Chondrocyte (in vitro differentiated cells): ENCODE measurements at places on chromosomes 7 and 10.

- DNase-seq = no peak
These were observed 43.0 kb downstream of the ELMO1 start for GRCh38 chr7:37405603-37406122.

DNA sequence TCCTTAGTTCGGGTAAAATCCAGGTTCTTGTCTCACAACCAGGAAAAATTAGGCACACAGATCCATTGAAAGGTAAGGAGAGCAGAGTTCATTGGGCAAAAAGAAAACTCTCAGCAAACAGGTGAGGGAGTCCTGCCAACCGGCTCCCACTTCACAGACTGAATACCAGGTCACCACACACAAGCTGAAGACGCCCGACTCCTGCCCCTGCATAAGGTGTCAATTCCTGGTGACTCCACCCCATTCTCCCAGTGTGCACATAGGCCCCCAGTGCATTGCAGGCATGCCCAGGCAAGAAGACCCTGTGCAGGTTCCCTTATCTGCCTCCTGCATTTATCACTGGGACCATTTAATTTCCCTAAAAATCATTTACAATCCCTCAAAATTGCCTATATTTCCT lies 354.6 kb downstream of the LRRTM3 start:
- no peak for DNase-seq

GRCh38 chr10:18268005-18268404 lies 127.8 kb downstream of the CACNB2 start:
- DNase-seq = no peak

DNA sequence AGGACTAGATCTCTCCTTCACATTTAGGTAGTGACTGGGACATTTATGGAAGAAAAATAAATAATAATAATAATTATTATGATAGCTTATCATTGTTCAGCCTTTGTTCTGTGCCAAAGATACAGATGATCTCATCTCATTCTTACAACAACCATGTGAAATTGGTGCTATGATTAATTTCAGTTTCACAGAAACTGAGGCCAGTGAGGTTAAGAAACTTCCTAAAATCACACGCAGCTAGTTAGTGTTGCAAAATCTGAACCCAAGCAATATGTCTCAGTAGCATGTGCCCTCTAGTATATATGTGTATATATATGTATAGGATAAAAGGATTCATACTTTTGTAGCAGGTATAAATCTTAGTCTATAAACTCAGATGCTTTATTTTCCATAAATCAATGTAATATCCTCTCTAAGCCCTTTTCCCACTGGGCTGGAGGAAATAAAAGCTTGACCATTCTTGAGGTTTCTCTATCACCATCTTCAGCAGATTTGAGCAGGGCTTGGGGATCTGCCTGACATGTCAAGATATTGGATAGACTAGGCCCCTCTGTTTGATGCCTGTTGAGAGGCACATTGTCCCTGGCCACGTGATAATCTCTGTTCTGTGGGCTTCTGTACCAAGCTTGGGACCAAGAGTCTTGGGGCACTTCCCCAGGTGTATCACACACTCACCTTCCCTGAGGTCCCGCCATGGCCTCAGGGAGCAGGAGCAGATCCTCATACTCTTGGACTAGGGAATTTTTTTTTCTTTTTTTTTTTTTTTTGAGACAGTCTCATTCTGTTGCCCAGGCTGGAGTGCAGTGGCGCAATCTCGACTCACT lies 172.6 kb upstream of the NRP1 start:
- DNase-seq = no peak

GRCh38 chr7:20312562-20312961 lies 18.1 kb upstream of the ITGB8 start:
- DNase-seq = no peak

DNA sequence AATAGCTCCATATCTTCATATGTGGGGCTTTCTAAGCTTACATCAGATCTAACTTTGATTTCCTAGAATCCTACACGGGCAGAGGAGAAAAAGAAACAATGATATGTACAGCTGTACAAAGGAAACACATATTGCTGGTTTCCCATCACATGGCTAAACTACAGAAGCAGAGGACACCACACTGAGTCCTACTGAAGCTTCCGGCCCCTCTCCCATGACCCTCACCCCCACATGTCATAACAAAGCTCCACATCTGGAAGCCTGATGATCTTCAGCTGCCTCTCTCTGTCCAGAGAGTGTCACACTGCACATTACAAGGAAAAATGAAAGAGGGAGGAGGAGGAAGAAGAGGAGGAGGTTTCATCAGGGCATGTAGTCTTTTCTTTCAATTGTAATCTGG lies 14.0 kb downstream of the SLC16A12 start:
- DNase-seq = no peak

DNA sequence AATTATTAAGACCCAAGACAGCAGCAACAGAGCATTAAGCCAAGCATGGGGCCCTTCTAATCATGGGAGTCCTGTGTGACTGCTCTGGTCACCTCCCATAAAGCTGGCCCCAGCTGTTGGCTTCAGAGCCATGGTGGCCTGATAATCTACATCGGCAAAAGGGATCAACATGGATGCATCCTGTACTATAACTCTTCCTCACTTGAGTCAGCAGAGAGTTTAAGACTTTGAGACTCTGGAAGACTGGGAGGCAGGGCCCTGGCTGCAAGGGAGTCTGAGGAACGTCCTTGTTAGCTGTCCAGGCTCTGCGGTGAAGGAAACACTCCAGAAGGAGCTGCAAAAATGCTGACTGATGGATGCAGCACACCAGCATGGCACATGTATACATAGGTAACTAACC lies 95.0 kb upstream of the KIAA1217 start:
- no peak for DNase-seq

GRCh38 chr7:107687656-107688055 lies 27.0 kb downstream of the SLC26A4 start:
- no peak for DNase-seq

DNA sequence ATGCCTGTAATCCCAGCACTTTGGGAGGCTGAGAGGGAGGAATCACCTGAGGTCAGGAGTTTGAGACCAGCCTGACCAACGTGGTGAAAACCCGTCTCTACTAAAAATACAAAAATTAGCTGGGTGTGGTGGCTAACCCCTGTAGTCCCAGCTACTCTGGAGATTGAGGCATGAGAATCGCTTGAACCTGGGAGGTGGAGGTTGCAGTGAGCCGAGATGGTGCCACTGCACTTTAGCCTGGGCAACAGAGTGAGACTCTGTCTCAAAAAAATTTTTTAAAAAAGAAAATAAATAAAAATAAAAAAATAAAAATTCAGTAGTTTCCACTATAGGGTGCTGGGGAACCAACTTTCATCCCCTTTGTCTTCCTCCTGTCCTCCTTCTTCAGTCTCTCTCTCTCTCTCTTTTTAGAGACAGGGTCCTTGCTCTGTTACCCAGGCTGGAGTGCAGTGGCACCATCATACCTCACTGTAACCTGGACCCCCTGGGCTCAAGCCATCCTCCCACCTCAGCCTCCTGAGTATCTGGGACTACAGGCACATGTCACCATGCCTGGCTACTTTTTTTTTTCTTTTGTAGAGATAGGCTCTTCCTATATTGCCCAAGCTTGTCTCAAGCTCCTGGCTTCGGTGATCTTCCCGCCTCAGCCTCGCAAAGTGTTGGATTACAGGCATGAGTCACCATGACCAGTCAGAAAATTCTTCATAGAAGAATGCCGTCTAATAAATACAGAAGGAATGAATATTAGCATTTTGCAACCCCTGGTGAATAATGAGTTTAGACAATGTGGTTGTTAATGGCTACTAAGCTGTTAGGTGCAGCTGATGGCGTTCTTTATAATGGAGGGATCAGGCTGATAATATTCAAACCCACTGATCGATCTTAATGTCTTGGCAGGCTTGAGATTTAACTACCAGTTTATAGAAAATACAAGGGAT lies 20.6 kb downstream of the RBM20 start:
- no peak for DNase-seq

DNA sequence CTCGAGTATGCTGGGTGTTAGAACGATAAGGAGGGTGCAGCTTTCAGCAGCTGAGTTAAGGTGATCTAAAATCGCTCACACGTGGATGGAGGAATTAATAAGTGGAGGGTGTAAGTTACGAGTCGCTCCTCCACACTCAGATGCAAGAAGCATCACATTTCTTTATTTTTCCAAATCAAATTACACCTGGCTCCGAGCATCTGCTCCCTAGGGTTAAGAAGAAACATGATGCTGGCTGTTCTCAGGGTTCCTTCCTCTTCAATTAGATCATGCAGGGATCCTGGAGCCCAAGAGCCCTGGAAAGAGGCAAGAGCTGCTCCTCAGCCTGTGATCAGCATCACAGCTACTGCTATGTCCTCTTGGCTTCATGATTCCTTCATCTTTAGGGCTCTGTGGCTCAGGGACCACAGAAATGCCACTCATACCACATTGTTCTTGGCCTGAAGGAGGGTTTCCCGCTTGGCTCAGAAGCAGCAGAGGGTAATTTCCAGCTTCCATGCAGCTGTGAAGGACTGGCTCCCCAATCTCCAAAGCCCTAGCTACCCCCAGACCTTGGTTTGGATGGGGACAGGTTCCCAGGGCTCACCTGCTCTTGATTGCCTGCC lies 235.9 kb upstream of the ZNF32 start:
- no peak for DNase-seq

- peak; percentile 41 for DNase-seq
These were observed 57.9 kb downstream of the JAKMIP3 start for GRCh38 chr10:132123606-132124005.

DNA sequence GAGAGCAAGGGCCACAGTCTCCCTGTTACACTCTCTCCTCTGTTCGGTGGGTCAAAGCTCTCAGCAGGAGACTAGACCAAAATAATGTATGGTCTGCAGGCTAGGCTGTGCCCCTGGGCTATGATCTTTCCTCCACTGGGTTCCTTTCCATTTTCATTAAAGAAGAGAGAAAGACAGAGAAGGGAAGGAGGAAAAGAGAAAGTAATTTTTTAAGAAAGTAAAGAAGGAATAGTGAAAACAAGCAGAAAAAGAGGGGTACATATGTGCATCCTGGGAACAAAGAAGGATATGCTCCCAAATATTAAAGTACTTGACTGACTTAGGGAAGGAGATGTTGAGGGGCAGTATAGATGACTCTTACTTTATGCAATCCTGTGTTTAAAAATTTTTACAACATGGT lies 33.6 kb upstream of the PIK3AP1 start:
- DNase-seq = no peak

GRCh38 chr7:53611043-53611442 lies 575.6 kb downstream of the POM121L12 start:
- no peak for DNase-seq

GRCh38 chr10:130773941-130774340 lies 537.6 kb downstream of the TCERG1L start:
- no peak for DNase-seq

DNA sequence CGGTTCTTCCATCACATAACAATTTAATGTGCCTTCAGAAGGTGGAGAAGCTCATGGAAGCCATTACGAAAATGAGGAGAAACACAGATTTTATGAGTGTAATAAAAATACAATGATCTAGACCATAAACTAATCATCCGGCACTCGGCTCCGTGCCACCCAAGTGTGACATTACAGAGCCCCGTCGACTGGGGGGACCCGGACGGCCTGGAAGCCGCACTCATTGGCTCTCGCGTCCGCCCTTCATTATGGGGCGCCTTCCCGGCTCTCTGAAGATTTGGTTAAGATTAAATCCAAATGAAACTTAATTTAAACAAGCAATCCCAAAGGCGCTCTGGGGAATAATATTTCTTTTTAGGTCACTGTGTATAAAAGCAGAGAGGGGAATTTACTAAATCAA lies 242.6 kb downstream of the DNAJB6 start:
- DNase-seq = peak; percentile 65

- DNase-seq = no peak
These were observed 102.7 kb downstream of the MACC1 start for GRCh38 chr7:20114468-20114867.

DNA sequence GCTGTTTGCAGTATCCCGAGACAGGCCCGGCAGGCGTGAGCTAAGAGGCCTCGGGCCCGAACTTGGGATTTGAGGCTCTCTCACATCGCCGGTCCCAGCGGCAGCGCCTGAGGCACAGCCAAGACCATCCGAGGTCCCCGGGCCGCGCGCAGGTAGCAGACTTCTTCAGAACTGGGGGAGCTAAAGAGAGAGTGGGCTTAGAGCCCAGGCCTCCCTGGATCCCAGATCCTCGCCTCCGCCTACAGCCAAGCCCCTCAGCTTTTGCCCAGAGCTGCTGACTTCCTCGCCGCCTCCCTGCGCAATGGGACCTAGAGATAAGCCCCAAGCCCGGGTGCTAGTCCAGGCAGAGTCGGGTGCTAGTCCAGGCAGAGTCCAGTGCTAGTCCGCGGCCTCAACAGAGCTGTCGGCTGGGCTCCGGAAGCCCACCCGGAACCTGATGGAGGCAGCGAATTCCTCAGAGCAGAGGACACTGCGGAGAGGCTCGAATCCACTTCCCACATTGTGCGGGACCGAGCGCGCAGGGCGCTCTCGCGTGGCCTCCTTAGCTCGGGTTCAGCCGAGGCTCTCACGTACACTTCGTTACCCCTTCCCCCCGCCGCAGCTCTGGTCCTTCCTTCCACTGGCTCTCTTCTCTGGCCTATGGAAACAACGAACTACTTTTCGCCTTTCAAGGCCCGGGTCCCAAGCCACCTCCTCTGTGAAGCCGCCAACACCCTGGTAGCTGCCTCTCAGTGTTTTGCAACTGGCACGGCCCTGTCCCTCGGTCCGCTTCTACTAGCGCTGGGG lies 5.8 kb downstream of the LBX1 start:
- no peak for DNase-seq

GRCh38 chr7:51064688-51065087 lies 251.9 kb downstream of the COBL start:
- DNase-seq = no peak

DNA sequence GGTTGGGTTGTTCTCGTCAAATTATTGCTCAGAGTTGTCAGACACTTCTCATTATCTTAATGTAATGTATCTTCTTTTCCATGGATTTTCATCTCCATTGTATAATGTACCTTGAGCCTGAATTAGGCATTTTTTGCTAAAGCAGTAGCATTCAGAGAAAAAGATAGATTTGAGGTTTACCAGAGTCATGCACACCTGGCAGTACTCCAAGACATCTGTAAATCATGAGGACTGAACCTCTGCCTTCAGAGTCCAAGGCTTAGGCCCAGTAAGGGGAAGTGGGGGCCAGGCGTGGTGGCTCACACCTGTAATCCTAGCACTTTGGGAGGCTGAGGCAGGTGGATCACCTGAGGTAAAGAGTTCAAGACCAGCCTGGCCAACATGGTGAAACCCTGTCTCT lies 624.3 kb upstream of the MBL2 start:
- DNase-seq = no peak

DNA sequence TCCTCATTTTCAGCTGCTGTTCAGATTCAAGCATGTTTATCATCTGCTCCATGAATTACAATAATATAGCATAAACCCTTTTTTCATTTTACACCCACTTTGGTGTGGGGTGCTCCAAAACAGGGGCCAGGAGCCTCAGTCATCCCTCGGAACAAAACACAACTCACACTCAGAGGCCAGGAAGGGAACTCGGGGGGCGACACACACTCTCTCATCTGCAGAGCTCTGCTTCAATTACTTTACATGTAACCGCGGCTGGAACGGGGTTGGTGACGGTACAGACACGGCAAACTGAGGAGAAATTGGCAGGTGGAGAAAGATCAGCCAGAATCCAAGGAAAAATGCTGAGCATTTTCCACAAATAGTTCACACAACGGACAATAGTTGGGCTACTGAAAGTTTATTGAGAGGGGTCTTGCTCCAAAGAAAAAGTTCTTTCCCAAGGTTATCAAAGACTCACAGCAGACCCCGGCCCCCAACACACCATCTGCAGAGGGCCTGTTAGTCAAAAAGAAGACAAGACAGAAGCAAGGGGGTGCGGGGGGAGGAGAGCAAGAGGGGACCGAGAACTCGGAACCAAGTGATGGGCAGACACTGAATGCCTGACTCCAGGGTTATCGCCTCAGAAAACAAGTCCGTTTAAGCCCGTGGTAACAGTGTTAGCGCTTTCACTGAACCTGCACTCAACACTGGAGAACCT lies 20.5 kb downstream of the DIP2C start:
- DNase-seq = no peak

- DNase-seq = no peak
These were observed 56.8 kb upstream of the WDR11 start for GRCh38 chr10:120794390-120794789.
